ENCODE measurements at places on chromosomes 5 and 9.

DNA sequence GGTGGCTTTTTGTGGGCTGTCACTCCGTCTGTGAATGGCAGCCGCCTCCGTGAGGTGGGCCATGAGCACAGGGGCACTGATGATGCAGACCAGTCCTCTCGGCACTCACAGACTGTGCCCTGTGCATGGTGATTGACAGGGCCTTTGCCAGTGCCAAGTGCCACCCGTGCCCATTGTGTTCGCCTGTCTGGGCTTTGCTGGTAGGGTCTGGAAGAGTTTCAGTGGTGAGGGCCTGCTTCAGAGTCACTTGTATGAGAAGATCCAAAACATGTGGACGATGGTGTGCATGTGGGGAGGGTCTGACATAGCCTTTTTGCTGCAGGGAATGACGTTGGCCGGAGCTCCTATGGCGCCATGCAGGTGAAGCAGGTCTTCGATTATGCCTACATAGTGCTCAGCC is 34.9 kb downstream of the TENT4A start:
- DNase-seq, result no peak

GRCh38 chr9:135056541-135056940 is 30.9 kb upstream of the OLFM1 start:
- DNase-seq, result no peak

DNA sequence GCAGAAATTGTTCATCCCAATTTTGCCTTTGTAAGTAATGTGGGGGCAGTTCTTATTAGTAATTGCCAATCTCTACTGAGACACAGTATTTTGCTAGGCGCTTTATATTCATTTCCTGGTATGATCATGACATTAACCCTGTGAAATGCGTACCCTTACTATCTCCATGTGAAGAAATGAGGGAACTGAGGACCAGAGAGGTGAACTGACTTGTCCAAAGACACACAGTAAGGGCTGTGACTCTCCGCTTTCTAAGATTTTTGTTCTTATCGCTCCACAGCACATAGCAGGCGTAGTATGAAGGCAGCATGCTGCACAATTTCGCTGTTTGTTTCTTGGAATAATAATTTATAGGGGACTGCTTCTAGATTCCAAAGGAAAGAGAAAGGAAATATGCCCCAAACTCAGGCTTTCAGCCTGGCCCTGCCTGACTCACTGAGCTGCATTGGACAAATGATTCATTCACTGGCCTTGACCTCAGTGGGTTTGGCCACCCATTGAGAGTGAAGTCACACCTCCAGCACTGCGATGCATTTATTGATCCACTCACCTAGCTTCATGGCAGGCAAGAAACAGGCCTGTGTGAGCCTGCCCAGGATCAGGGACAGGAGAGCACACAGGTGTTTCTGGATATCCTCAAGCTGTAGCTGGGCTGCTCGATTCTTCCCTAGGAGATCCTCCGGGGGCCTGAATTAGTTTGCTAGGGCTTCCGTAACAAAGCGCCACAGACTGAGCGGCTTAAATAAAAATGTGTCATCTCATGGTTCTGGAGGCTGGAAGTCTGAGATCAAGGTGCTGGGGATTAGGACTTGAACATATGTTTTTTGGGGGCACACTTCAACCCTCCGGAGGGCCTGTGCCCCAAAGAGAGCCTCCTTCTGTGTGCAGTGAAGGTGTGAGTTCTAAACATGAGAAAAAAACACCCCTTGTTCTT is 7.2 kb upstream of the DUSP1 start:
- no peak for DNase-seq

GRCh38 chr5:10564838-10565784 is 1.2 kb downstream of the ANKRD33B start:
- no peak for DNase-seq

- no peak for DNase-seq
These were observed 727 bp downstream of the TRIM7 start for GRCh38 chr5:181204113-181204825.

DNA sequence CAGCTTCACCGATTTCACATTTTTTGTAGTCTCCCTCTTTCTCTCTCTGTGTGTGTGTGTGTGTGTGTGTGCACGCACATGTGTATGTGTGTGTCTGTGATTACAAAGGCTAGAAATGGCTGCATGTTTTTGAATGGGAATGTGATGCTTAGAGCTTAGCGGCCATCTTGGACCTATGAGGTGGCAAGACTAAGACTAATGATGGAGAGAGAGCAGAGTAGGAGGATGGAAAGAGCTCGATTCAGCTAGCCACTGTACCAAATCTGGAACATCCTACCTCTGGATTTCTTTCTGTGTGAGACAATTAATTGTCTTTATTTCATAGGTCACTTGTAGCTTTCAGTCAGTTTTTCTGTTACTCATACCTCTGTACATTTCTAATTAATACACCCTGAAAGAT is 205.1 kb downstream of the PCSK1 start:
- DNase-seq, result no peak

GRCh38 chr5:149754172-149754880 is 24.2 kb downstream of the PPARGC1B start:
- DNase-seq, result no peak

GRCh38 chr9:121364077-121364476 is 6.0 kb downstream of the STOM start:
- no peak for DNase-seq

GRCh38 chr9:119322184-119322583 is 47.1 kb downstream of the BRINP1 start:
- no peak for DNase-seq

GRCh38 chr5:34603378-34603777 is 52.8 kb upstream of the RAI14 start:
- DNase-seq, result no peak

- no peak for DNase-seq
These were observed 32.8 kb downstream of the SECISBP2 start for GRCh38 chr9:89350988-89351557.

- no peak for DNase-seq
These were observed 16.9 kb upstream of the SLC36A3 start for GRCh38 chr5:151320481-151320880.

DNA sequence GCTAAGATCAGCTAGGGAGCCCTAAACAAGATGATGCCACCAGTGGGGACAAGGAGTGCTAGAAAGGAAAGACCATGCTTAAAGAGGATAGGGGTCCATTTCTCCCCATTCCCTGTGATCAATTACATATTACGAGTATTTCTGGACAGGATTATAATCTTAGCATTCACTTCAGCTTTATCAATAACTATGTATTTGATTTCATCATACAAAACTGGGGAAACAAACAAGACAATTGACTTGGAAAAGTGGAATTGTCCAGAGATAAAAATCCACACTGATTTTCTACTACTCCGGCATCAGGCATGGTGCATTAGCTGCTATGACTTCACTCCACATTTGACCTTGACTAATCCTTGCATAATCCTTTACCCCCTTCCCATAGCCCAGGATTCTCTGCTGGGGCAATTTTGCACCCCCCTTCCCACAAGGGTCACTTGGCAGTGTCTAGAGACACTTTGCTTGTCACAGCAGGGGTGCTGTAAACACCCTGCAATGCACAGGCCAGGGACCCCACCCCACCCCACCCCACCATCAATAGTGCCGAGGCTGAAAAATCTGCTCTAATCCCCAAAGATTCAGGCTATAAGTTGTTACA is 29.9 kb upstream of the UBE2QL1 start:
- DNase-seq, result no peak

- no peak for DNase-seq
These were observed 206.1 kb downstream of the RGS3 start for GRCh38 chr9:113669522-113670115.

- no peak for DNase-seq
These were observed 80.1 kb downstream of the ALDH1A1 start for GRCh38 chr9:72872718-72873117.

DNA sequence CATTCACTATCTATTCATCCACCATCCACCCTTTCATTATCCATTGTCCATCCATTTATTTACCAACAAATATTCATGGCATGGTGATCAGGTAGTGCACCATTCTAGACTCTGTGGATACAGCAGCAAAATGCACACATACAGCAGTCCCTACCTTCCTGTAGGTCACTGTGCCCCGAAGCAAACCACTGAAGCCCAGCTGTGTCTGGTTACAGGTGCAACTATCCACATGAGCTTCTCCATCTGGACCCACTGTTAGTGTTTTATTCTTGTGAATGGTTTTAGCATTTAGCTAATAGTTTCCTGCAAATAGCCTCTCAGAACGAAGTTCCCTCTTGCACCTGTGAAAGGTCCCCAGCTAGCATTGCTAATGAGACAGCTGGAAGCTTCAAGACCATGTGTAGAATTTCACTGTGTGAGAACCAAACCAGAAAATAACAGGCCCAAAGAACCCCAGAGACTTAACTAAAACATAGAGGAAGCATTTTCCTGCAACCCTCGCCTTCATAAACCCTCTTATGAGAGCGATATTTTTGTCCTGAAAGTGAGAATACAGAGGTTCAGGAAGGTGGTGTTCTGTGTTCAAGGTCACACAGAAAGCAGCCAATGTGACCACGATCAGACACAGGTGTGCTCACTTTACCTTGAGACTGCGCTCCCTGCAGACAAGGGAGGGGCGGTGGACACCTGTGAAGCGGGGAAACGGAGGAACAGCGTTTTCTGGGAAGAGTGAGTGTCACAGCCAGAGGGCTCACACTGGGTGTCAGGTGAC is 18.5 kb downstream of the PAEP start:
- DNase-seq, result no peak

GRCh38 chr5:24616566-24616965 is 28.2 kb downstream of the CDH10 start:
- DNase-seq, result no peak

- DNase-seq, result no peak
These were observed 5.4 kb downstream of the NACC2 start for GRCh38 chr9:136089697-136090045.

DNA sequence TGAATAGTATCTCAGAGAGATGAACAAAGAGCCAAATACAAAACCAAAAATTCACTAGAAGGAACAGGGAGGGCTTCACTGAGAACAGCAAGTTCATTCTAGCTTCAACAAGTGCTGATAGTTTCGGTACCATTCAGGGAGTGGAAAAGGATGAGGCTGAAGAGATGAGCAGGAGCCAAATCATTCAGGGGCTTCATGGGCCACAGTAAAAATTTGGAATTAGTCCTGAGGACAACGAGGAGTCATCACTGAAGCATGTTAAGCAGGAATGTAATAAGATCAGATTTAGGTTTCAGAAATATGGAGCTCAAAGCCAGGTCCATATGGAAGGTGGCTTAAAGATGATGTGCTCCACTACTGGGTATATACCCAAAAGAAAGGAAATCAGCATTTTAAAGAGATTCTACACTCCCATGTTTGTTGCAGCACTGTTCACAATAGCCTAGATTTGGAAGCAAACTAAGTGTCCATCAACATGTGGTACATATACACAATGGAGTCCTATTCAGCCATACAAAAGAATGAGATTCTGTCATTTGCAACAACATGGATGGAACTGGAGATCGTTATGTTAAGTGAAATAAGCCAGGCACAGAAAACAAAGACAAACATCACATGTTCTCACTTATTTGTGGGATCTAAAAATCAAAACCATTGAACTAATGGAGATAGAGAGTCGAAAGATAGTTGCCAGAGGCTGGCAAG is 36.2 kb downstream of the SPOCK1 start:
- DNase-seq, result no peak

DNA sequence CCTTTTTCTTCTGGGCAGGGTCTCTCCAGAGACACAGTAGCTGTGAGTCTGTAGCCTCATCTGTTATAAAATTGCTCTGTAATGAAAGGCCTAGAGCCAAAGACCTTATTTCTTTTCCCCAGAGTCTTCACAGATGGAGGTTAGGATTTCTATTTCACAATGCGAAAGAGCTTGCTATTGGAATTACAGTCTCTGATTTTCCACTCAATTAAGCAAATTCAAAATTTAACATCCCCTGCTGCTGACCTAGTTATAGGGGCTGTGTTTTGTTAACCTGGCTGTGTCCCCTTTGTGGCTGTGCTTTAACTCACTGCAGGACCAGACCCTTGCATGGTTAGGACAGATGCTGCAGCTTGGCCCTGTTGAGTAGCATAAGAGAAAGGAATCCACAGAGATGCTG is 190.3 kb upstream of the NMUR2 start:
- no peak for DNase-seq

GRCh38 chr5:178430186-178431062 is 159.8 kb downstream of the COL23A1 start:
- no peak for DNase-seq

GRCh38 chr9:38311382-38312270 is 80.9 kb upstream of the ALDH1B1 start:
- no peak for DNase-seq

DNA sequence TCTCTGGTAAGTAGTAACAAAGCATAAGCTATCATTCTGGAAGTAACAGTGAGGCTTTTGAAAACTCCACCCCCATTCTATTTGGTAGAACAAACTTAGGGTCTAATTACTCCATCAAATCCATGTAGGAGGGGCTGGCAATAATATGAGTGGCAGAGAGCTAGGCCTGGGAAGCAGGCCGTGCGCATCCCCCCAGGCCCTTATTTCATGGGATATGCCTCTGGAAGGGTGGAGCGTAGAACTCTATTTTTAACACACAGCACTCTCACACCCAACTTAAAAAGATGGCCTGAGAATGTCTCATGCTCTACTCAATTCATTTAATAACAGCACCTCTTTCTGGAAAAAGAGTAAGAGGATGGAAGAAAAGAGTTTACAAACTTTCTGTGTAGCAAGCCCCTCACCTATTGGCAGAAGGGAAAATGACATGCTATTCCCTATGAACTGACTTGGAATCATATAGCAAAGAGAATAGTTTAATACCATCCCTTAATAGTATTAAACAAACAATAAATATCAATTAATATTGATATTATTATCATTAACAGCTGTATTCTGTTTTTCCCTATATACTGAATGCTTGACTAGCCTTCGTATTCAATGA is 233.2 kb downstream of the KCTD16 start:
- DNase-seq, result no peak

GRCh38 chr9:13758936-13759335 is 479.4 kb upstream of the MPDZ start:
- no peak for DNase-seq

GRCh38 chr5:140260089-140260656 is 42.7 kb downstream of the PFDN1 start:
- DNase-seq, result no peak

DNA sequence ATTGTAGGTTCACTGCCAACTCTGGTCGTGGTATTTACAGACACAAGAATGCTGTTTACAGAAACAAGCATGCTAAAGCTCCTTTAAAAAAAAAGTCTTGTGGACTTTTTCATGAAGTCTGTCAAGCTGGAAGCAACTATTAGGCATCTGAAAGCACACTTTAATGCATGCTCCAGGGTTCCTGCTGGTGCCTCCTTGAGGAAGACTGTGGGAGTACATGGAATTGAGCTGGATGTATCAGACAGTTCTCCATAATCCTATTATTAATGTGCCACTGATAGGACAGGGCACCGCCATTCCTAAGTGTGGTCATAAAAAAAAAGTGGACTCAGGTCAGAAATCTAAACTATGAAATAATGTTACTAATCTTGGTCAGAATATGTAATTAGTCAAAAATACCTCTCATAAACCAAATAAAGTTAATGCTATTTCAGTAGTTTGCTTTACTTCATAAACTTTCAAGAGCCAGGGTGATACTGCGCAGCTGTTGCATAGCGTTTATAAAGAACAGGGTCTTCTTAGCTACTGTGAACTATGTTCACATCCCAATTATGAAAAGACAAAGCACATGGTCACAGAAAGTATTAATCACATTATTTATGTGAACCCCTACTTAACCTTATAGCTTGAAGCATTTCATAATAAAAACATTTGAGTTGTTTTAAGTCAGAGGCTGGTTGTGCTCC is 390.8 kb upstream of the PTGER4 start:
- no peak for DNase-seq
